Skeletal muscle cell (primary cell): ENCODE measurements at places on chromosomes 6 and 20.

- no peak for DNase-seq
Measured at GRCh38 chr20:36971103-36971502, 19.6 kb upstream of the SAMHD1 start.

DNA sequence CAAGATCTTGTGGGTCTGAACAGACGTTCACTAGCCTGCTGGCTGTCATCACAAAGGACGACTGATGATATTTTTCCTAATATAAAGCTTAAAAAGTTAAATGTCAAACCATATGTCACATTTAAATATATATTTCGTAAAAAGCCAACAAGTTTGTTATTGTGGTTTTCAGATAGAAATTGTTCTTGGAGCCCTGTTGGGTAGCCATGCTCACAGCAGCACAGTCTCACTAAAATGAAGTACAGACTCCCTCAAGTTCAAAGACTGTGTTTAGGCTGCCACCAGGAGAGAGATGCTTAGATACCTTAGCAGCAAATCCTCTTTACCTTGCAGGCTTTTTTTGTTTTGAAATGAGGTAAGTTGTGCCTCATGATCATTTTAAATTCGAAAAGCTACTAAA lies 17.8 kb downstream of the EEF1E1 start:
- no peak for DNase-seq

- DNase-seq, result no peak
Measured at GRCh38 chr6:5025911-5026819, 22.3 kb upstream of the RPP40 start.

DNA sequence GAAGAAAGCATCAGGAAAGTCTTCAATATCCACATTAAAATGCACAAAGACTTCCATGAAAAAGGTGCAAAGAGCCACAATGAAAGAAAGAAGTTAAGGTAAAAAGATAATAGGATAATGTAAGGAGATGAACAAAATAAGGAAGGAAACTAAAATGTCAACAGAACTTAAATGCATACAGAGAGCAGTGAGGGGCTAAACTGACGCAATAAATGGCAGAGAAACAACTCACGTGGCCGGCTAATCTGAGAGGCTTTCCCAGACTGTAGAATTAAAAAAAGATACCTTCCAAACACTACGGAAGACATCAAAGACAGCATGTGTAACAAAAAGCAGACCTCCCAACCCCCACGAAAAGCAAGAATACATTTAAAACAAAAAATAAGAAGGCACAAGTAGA lies 73.7 kb downstream of the GMDS start:
- no peak for DNase-seq

DNA sequence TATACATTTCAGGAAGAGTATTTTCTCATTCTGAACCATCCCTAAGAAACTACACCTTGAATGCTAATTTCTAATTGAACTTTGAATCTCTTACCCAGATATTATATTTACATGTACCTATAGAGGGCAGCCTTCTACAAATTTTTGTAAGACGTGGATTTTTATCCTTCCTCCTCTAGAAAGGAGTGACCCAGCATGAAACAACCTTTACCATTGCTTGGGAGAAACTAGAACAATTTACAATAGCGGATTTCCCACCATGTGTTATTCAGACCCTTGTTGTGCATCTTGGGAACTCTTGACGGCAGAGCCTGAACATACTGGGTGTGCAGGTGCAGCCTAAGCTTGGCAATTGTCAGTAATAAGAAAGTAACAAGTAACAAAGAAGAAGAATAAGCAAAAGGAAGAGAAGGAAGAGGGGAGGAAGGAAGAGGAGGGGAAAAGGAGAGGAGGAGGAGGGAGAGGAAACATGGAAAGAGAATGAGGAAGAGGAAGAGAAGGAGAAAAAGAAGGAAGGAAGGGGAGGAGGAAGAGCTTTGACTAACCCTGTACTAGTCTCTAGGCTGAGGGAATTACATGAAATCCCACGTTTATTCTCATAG lies 10.8 kb upstream of the TAAR1 start:
- no peak for DNase-seq

DNA sequence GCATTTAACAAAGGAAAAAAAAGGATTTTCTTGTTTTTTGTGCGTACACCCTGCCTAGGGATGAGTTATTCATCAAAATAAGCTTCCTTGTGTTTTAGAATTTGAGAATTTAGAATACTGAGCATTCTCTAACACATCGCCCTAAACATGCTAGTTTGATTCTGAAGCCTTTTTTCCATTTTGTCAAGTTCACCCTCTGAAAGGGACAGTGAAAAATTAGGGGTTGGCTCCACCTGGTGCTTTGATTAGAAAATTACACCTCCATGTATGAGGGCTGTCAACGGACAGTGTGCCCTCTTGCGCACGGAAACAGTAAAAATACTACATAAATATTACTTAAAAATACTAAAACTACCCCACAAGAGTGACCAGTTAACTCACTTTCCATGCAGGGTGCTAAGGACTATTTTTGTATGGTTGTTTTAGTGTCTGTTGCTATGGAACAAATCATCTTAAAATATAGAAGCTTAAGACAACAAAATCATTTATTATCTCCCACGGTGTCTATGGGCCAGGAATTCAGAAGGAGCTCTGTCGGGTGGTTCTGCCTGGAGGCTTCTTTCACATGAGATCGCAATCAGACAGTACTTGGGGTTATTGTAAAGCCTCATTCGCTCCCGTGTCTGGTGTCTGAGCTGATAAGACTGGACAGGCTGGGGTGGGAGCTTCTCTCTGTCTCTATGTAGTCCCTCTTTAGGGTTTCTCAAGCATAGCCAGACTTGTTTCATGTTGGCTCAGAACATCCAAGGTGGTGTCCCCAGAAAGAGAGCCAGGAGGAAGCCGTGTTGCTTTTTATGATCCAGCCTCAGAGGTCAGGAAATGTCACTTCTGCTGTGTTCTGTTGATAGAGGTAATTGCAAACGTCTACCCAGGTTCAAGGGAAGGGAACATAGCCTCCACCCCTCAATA lies 41.1 kb upstream of the TMEM170B start:
- peak; percentile 37 for DNase-seq

DNA sequence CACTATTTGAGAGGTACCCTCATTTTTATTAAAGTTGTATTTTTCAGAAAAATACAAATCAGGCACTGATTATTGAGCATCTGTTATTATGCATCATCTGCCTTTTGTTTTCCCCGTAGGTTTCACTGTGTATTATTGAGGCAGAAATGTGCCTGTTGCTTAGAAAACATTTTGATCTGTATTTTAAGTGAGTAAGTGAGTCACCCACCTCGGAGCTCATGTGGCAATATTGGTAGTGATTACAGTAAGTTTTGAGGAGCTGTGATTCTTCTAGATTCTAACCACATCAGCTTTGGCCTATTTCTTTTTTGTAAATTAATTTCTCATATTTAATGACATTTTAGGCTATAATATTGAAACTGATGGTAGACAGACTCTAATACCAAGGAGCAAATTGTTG lies 59.6 kb upstream of the LAMP5 start:
- DNase-seq, result peak; percentile 10

DNA sequence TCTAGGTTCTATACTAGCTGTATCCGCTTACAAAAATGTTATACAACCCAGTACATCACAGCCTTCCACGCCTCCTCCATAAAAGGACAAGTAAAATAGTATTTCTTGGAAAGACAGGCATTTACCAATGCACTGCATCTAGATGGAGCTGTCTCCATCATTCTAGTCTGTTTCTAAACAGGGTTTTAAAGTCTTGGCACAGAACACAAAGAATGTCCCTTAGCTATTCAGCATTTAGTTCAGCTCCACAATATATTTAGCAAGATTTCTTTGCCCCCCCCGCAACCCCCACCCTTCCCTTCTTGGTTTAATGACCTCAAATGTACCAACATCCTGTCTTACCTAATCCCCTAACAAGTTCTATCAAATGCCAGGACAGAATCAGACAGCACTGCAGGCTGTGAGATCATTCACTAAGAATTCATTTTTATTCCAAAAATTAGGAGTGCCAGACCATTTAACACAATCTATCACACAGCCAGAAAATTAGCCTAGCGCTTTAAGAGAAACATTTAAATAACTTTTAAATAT lies 198.6 kb downstream of the BACH2 start:
- peak; percentile 93 for DNase-seq

GRCh38 chr20:63967330-63968135 lies 2.2 kb downstream of the ZNF512B start:
- no peak for DNase-seq
